Prostate gland (tissue), 2 donors: ENCODE measurements at places on chromosomes 1 and 21.

DNA sequence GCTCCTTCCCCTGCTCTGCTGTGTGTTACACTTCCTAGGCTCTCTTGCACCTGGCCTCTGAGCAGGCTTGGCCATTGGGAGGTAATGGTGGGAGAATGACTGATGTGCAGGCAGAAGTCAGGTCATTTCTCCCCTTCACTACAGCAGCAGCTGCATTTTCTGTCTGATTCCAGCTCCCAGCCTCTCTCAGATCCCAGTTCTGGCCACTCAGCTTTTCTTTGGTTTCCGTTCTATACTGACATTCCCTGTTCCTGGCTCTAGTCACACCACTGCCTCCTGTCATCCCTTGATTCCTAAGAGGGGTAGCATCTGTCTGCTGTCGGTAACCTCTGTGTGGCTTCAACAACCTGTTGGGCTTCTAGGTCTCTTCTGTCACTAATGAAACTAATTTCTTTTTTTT lies 127.7 kb upstream of the HOOK1 start:
- DNase-seq = no peak

GRCh38 chr1:13700521-13701270 lies 708 bp downstream of the PRDM2 start:
- DNase-seq = peak; percentile 24

- DNase-seq = no peak
Measured at GRCh38 chr1:179748772-179749171, 5.7 kb downstream of the FAM163A start.

GRCh38 chr21:36908260-36908908 lies 58.1 kb downstream of the HLCS start:
- DNase-seq = no peak

GRCh38 chr1:206823727-206824126 lies 41.7 kb upstream of the IL20 start:
- no peak for DNase-seq

- DNase-seq = no peak
Measured at GRCh38 chr21:30081506-30081905, 85.1 kb downstream of the CLDN17 start.

GRCh38 chr1:89259283-89259971 lies 13.2 kb downstream of the GBP5 start:
- DNase-seq = no peak

DNA sequence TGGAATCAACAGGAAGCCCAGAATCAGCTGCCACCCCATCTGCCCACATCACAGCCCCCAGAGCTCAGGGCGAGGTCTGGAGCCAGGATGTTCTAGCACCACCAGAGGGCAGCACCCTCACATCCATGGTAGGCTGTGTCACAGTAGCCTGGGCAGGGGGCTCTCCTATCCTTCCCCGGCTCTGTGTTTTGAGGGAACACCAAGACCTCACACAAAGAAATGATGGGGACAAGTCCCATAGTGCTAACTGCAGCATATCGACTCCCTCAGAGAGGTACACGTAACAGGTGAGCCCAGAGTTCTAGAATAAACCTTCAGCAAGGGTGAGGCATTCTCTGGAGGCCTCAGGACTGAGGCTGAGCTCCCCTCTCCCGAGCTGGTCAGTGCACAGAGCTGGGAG lies 2.3 kb upstream of the KCNC4 start:
- DNase-seq = peak; percentile 54

- DNase-seq = no peak
Measured at GRCh38 chr21:41825216-41825615, 53.9 kb downstream of the PRDM15 start.
